Glutamatergic neuron (in vitro differentiated cells): ENCODE measurements at places on chromosomes 3 and 15. TPM values are rescaled to one million over a fixed set of nuclear protein-coding genes. Genes with fewer than 3 reads are reported as not detected.

GRCh38 chr15:88708655-88709054, 69.8 kb downstream of the ISG20 start:
- no peak for DNase-seq

DNA sequence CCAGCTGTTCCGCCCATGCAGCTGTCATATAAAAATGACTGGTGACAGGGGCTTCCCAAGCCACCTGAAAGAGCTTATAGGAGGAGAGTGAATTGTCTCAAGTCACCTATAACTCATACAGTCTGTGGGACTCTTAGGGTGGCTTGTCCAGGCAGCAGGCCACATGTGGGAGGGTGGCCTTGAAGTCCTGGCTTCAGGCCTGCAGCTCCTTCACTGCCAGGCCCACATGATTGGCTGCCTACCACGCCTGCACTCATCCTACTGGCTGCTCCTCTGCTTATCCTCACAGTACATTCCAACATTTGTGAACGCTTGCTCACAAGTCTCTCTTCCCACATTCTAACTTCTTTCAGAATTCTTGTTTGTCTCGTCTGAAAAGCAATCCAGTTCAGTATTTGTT, 41.1 kb upstream of the TIPARP start:
- no peak for DNase-seq

DNA sequence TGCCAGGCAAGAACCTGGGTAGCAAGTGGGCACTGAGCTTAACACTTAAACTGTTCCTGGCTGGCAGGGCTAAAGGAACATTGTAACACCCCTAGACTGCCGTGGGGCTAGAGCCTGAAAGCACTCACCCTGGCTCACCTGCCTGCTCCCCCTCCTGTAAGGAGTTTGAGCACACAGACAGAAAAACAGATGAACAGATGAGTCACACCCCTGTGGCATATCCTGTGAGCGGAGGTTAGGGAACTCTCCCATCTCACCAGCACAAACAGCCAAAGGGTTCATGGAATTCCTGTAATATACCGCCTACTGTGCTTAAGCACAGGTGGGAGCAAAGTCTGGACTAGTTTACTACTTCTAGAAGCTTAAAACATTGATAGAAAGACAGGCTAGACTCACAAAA, 300.1 kb downstream of the ROBO1 start:
- no peak for DNase-seq

DNA sequence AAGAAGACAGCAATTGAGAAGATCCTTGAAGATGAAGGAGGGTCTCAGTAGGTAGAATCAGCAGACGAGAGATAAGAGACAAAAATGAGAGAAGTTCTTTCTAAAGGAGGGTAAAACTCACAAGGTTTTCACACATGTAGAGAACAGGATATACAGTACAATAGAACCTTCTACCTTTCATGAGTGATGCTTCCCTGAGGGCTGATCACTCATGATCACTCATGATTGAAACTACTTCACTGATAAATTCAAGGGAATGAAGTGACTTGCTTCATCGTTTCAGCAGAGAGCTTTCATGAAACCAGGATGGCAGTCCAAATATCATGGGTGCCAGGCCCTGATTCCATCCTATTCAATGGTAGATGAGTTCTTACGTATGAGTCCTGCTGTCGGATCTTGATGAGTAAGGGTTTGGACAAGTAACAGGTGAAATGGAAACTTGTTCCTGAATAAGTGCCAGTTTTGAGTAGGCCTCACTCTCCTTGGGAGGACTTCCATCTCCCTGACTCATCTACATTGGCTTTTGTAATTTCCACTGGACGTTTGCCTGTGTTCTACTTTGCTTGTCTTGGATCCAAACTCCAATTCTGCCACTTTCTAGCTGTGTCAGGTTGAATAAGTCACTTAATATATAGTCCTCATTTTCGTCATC, 9.6 kb upstream of the CLDN16 start:
- DNase-seq = no peak

GRCh38 chr3:13348661-13349396, 71.3 kb downstream of the NUP210 start:
- DNase-seq = no peak

GRCh38 chr3:138260611-138261010, 69.0 kb downstream of the NME9 start:
- no peak for DNase-seq

GRCh38 chr3:123919353-123919752, 35.2 kb upstream of the MYLK start:
- DNase-seq = no peak

DNA sequence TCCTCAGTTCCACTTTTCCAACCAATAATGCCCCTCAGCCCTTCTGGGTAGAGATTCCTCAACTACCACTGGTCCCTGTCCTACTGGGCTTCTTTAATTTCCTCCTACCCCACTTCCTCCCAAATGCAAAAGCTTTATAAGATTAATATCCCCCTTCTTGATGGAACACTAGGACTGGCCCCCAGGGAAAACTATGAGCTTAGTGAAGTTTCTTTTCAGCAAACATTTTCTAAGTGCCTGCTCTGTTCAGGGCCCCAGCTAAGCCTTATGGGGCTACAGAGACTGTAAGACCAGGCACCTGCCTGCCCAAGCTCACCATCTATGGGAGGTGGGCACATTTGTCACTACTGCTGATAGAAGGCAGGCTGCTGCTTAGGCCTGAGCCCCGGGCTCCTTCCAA, 79.4 kb downstream of the RPLP1 start:
- no peak for DNase-seq

GRCh38 chr3:53828581-53828980, 17.6 kb downstream of the CHDH start:
- no peak for DNase-seq

DNA sequence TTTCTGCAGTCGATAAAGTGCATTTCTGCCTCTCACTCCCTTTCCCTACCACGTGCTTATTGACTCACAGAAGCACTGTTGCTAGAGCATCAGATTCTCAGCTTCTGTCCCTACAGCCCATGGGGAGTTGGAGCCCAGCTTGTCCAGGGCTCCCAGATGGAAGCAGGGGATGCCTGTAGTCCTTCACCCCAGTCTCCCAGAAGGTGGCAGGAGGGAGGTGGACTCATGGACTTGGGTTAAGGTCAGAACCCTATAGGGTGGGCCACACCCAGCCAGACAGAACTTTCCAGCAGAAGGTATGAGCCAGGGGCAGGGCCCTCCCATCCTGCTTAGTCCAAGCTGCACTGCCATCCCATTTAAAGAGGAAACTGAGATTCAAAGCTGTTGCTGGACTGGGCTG, 33.1 kb upstream of the SEMA3F start:
- no peak for DNase-seq

DNA sequence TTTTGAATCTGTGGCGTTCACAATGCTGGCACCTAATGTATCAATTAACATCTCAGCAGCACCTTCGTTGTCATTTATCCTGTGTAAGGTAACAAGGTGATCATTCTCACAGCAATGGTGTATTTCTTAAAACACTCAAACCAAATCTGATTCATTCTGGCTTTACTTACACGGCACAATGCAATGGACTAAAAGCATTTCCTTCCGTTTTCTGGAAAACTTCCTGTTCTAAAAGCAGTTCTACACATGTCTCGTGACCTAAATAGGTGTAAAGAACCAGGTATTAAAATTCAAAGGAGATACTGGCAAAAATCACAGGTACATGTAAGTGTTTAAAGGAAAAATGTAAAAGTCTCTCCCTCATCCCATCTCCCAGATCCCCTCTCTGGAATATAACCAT, 77.8 kb downstream of the BTD start:
- no peak for DNase-seq

DNA sequence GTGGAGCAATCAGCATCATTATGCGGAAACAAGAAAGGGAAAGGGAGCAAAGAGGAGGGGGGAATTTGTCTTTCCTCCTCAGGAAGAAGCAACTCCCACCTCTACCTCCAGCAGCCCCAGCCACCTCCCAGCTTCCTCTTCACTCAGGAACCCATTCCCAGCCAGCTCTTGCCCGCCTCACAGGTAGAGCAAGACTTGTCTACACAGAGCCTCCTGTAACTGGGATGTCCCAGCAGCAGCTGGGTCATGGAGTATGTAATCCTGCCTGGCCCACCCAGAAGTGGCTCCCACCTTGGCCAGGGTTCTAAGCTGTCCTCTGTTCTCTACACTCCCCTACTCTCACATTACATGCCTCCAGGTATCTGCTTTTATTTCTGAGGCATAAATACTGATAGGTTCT, 14.0 kb downstream of the IGDCC3 start:
- DNase-seq = peak; percentile 8

- DNase-seq = no peak
These were observed 11.0 kb downstream of the FBLN2 start for GRCh38 chr3:13559764-13560525.

DNA sequence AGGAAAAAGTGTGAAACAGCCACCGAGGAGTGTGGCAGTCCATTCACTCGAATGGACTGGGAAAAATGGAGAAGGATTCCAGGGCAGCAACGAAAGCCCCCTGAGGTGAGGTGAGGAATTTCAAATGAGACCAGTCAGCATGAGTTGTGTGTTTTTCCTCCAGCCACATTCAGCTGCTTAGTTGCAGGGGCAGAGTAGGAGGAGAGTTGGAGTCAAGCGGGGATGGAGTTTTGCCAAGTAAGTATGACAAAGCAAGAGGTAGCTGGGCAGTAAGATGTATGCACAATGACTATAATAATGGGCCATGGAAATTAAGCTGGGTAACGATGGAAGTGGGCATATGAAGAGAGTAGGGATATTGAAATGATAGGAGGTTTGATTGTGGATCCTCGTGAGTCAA, 64.4 kb downstream of the CCDC54 start:
- DNase-seq = no peak

DNA sequence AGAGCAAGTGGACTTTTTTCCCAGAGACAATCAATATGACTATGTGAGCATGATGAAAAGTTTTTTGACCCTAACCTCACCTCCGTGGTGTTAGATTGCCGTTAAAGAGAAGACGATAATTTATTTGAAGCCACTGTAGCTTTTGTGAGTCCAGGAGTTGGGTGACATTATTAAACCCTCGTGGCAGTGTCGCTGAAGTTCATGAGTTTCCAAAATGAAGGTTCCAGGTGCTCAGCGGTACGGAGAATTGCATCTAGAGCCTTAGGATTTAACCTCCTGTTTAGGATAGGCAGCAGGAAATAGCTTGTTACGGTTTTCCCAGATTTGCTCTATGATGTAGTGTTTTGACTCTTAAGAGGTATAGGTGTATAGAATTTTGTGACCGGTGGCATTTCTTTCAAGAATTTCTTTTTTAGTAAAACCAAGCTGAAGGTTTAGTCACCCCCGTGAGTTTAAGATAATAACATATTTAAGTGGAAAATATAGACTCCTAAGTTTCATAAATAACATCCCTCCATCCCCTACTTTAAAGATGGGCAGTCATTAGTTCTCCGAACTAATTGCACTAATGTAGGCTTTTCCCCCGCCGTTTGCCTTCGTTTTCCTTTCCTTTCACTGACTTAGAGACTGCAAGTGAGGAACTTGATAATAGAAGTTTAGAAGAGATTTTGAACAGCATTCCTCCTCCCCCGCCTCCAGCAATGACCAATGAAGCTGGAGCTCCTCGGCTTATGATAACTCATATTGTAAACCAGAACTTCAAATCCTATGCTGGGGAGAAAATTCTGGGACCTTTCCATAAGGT, 2.0 kb downstream of the SMC4 start:
- DNase-seq = no peak

DNA sequence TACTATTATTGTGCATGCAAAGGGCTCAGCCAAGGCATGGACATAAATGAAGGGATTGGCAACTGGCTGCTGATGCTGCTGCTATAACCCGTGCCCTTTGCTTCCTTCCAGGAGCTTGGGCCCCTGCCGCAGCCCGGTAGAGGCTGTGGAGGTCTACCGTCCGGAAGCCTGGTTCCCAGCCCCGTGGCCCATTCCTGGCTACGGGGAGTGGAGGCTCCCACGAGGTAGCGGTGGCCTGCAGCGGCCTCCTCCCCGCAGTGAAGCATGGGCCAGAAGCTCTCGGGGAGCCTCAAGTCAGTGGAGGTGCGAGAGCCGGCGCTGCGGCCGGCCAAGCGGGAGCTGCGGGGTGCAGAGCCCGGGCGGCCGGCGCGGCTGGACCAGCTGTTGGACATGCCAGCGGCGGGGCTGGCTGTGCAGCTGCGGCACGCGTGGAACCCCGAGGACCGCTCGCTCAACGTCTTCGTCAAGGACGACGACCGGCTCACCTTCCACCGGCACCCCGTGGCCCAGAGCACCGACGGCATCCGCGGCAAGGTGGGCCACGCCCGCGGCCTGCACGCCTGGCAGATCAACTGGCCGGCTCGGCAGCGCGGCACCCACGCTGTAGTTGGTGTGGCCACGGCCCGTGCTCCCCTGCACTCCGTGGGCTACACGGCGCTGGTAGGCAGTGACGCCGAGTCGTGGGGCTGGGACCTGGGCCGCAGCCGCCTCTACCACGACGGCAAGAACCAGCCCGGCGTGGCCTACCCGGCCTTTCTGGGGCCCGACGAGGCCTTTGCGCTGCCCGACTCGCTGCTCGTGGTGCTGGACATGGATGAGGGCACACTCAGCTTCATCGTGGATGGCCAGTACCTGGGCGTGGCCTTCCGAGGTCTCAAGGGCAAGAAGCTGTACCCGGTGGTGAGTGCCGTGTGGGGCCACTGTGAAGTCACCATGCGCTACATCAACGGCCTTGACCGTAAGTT, 15.0 kb downstream of the SPSB4 start:
- DNase-seq = no peak

DNA sequence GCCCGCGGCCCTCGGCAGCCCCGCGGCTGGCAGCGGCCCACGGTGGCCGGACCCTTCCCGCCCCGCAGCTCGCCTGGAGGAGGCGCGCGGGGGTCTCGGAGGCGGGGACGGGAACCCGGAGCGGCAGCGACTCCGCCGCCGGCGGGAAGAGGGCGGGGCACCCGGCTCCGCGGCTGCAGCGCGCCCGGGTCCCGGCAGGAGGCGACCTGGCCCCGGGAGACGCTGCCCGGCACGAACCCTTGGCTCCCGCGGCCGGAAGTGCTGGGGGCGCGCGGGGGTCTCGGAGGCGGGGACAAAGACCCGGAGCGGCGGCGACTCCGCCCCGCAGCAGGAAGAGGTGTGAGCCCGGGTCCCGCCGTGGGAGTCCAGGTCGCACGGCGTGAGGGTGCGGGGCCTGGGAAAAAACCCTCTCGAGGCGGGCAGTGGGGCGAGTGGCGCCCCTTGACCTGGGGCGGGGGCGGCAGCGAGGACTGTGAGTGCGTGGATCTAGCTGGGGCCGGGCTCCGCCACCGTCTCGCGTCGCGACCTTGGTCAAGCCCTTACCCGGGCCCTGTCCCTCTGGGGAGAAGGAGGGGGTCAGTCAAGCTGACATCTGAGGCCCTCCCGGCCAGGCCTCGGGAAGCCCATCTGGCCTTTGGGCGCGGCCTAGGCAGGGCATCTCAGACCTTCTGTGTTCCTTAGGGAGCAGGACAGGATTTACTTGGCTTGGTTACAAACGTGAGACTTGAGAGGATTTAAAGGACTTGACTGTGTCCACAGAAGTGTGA, at the start of gene CIB2:
Gene CIB2 (minus strand): TSS at position 151 of the 767 bp plus-strand sequence. CDS start 230 bp downstream, outside the sequence.
- DNase-seq = peak; percentile 91

DNA sequence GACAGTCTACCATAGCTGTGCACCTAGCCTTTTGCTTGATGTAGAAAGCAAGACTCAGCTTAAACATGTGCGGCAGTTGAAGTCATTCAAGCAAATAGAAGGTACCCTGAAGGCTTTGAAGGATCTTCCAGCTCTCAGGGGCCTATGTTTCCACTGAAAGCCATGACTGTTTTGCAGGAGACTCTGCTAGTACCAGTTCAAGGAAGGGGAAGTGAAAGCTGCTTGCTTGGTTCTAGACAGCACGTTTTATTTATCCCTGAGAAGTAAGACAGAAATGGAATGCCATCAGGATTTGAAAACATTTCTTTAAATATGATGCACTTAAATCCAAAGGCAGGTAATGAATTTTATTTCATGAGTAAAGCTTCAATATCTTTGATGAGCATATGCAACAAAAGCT, 311.4 kb downstream of the PDCD6IP start:
- DNase-seq = no peak

Gene C2CD4A
- total RNA-seq = 0.20 TPM

Gene ACTC1
- 19.6 TPM for total RNA-seq

Gene ROPN1B
- total RNA-seq = not detected

Gene PLA1A
- not detected for total RNA-seq

Gene CFAP100
- not detected for total RNA-seq
